ENCODE measurements at places on chromosomes 16 and 17.

- DNase-seq = peak; percentile 88
Observed at GRCh38 chr17:17792551-17793377, 44.0 kb downstream of the SREBF1 start.

DNA sequence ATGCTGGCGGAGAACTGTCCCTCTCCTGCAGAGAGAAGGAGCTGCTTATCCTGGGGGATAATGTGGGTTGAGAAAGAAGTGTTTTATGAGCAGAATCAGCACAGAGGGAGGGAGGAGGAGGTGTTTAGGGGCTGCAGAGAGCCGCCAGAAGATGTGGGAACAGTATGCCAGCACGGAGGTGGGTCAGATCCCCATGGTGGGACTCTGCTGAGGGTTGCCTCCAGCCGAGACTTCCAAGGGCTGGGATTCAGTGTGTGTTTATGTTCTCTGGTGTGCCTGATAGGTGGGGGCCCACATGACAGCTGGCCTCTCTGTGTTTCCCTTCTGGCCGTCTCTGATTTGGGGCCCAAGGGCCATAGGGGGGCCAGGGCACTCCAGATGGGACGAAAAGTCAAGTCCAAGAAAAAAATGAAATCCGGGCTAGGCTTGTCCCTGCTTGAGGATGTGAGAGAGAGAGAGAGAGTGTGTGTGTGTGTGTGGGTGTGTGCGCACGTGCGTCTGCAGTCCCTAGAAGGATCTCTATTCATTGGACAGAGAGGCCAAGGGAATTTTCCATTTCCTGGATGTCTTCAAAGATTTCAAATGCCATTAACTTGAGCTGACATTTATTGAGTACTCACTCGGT is 21.6 kb downstream of the PRKCB start:
- DNase-seq = no peak

GRCh38 chr17:55435408-55435807 is 13.8 kb upstream of the MMD start:
- no peak for DNase-seq

GRCh38 chr16:56068816-56069215 is 122.5 kb upstream of the GNAO1 start:
- no peak for DNase-seq

DNA sequence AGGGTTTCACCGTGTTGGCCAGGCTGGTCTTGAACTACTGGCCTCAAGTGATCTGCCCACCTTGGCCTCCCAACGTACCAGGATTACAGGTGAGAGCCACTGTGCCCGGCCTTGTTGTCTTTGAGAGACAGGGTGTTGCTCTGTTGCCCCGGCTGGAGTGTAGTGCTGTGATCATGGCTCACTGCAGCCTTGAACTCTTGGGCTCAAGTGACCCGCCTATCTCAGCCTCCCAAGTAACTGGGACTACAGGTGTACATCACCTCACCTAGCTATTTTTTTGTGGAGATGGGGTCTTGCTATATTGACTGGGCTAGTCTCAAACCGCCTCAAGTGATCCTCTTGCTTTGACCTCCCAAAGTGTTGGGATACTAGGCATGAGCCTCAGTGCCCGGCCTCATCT is 68.4 kb downstream of the PGS1 start:
- DNase-seq = no peak

- DNase-seq = no peak
Observed at GRCh38 chr17:69959283-69959682, 115.7 kb upstream of the KCNJ16 start.

GRCh38 chr17:82098939-82099763 is 1.1 kb upstream of the FASN start:
- peak; percentile 41 for DNase-seq

DNA sequence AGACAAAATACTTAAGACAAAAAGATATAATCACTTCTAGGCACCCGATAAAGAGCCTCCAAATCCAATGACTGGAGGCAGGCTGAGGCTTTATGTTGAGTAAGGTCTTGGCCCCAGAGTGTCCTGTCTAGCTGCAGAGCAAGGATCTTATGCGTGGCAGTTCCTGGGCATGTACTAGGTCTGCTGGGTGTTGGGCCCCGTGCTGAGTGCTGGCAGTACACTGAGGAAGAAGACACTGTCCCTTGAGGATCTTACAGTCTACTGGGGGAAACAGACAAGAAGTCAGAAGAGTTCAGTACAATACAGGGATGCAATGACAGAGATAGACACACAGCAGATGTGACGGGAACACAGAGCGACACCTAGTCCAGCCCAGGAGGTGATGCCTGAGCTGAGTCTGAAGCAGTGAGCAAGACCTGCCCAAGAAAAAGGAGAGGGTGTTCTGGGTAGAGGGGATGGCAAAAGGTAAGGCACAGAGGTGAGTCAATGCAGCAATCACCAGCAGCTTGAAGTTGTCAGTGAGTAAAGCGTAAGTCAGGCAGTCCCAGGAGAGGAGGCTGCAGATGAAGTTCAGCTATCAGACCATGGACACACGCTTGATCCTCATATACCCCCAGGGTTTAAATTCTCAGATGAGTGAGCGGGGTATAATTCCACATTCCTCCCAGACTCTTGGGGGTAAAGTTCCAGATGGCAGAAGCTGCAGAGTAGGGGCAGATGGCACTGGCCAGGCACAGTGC is 18.1 kb downstream of the MAP3K14 start:
- no peak for DNase-seq

DNA sequence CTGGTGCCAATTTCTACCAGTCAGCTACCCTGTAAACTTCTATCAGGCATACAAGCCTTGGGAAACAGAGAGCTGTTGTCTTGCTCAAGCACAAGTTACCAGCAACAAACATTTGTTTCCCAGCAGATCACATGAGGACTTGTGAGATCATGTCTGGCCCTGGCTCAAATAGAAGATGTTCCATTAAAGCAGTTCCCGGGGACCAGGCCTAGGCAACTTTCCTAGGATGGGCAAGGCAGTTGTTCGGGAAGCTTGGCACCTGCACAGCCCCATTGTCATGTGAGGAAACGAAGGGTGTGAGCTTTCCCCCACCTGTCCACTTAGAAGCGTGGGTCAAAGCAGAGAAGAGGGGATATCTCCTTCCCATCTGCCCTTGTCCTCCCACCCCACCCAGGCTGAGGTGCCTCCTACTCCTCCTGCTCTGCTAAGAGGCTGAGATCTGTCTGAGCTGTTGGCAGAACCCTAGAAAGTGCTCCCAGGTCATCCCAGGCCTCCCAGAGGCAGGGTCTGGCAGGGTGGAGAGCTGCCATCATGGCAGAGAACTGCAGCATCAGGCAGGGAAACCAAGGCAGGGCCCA is 11.2 kb upstream of the SLC47A2 start:
- no peak for DNase-seq

DNA sequence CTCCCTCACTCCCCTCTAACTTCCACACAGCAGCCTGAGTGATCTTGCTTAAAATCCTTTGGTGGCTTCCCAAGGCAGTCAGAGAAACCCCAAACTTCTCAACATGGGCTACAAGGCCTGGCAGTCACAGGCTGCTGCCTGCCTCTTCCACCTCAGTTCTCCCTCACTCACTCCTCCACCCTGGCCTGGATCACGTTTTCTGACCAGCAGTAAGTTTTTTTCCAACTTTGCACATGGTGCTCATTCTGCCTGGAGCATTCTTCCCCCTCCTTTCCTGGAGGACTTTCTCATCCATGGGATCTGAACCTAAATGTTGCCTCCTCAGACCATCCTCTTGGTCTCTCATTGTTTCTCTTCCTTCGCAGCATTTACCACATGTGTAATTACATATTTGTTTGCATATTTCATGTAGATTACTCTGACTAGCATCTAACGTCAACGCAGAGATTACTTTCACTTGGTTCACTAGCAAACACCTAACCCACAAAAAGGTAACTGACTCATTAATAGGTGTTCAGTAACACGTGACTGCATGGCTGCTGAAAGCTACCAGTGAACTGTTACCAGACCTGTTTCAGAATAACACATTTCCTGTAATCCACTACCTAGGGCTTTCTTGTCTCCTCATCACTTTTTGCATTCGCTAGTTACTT is 17.1 kb downstream of the GNA13 start:
- no peak for DNase-seq

DNA sequence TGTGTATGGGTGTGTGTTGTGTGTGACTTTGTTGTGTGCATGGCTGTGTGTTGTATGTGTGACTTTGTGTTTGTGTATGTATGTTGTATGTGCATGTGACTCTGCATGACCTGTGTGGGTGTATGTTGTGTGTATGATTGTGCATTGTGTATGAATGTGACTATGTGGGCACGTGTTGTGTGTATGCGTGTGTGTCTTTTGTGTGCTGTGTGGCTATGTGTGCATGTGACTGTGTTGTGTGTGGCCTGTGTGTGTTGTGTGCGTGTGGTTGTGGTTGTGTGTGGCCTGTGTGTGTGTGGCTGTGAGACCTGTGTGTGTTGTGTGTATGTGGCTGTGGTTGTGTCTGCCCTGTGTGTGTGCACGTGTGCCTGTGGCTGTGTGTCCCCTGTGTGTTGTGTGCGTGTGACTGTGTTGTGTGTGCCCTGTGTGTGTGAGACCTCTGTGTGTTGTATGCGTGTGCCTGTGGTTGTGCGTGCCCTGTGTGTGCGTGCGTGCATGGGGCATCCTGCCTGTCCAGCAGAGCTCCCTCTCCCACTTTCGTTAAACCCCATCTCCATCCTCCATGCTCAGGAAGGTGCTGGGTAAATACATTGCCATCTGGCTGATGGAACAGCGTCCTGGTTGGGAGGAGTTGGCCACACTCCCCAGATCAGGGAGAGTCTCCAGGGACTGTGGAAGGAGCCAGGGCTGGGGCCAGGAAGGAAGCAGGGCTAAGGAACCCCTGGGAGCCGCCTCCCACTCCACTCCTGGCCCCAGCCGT is 90.1 kb upstream of the GSE1 start:
- no peak for DNase-seq

- no peak for DNase-seq
Observed at GRCh38 chr17:78997231-78997741, 12.3 kb downstream of the CANT1 start.

GRCh38 chr17:28460901-28461300 is 12.5 kb upstream of the SLC13A2 start:
- no peak for DNase-seq

- DNase-seq = no peak
Observed at GRCh38 chr17:70238646-70239045, 69.3 kb downstream of the KCNJ2 start.

GRCh38 chr17:41695954-41696757 is 7.5 kb downstream of the EIF1 start:
- peak; percentile 95 for DNase-seq

DNA sequence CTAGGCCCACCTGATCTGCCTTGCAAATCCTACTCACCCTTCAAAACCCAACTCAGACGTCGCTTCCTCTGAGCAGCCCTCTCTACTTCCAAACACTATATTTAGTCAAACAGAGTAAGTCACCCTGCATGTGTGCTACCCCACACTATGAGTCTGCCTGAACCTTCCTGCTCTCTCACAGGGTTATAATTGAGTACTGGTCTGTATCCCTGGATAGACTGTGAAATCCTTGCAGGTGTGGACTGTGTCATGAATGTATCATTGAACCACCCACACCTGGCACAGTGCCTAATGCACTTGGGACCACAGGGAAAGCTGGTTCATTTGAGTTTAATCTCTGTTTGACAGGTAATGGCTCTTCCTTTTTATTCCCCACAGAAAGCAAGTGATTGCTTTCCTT is 3.4 kb downstream of the FBXO39 start:
- no peak for DNase-seq

DNA sequence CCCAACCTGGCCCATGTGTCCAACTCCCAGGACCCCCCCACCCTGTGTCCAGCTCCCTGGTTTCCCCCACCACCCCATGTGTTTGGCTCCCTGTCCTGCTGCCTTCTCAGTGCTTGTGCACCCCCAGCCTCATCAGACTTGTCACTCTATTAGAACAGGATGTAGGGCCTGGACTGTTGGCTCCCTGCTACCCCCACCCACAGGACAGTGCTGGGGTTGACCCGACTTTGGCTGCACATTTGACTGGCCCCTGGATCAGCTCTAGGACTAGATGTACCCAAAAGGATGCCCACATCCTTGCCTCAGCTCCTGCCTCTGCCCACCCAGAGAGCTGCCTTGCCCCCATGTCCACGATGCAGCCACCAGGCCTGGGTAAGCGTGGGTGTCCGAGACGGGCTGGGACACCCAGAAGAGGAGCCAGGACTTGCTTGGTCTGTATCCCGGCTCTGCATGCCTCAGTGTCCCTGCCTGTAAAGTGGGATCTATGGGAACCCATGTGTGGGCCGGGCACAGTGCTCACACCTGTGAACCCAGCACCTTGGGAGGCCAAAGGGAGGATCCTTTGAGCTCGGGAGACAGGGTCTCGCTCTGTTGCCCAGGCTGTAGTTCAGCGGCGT is 1.5 kb upstream of the CCDC57 start:
- DNase-seq = no peak

GRCh38 chr17:10149573-10150399 is 48.6 kb downstream of the GAS7 start:
- DNase-seq = peak; percentile 86

DNA sequence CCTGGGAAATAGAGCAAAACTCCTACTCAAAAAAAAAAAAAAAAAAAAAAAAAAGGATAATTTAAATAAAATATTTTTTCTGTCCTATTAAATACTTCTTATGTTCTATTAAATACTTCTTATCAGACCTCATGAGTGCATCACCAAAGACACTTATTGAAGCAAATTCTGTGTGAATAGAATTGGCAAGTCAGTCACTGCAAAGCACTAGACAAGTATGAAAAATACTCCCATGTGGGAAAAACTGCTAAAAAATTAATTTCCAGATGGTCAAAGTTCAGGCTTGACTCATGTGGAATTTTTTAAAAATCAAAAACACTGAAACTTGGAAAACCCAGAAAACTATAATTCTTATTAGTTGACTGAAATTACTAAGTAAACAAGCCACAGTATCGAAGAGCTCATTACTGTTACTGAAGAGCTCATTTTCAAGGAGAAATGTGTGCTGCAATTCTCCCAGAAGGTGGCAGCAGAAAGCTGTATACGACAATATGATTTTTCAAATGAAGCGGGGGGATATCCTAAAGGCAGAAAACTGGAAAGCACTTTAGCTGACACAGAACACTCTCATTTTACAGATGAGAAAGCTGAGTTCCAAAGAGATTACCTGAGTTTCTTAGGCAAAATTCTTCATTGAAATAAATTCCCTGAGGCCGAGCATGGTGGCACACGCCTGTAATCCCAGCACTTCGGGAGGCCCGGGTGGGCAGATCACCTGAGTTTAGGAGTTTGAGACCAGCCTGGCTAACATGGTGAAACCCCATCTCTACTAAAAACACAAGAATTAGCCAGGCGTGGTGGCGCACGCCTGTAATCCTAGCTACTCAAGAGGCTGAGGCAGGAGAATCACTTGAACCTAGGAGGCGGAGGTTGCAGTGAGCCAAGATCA is 15.9 kb upstream of the FBXO47 start:
- peak; percentile 88 for DNase-seq
